HCEC 1CT (cell line): ENCODE measurements at places on chromosomes 1 and 21.

- DNase-seq: no peak
Measured at GRCh38 chr1:53943490-53944043, 1.9 kb downstream of the IFT25 start.

- no peak for DNase-seq
Measured at GRCh38 chr1:64167176-64167575, 36.2 kb upstream of the UBE2U start.

GRCh38 chr1:75720820-75721219 is 3.7 kb upstream of the ACADM start:
- DNase-seq: no peak

DNA sequence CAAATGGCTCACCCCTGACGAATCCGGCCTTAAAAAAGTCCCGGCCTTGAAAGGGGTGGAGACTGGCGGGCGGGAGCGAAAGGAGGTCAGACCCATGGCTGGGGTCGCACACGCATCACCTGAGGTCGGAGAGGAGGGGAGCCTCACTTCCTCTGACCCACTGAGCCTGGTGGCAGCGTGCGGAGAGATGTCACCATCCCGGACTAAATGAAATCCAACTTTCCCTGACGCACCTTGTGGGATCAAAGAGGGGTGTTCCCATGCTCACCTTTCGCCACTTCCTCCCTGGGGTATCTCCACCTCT is 709 bp upstream of the SLC41A1 start:
- no peak for DNase-seq

DNA sequence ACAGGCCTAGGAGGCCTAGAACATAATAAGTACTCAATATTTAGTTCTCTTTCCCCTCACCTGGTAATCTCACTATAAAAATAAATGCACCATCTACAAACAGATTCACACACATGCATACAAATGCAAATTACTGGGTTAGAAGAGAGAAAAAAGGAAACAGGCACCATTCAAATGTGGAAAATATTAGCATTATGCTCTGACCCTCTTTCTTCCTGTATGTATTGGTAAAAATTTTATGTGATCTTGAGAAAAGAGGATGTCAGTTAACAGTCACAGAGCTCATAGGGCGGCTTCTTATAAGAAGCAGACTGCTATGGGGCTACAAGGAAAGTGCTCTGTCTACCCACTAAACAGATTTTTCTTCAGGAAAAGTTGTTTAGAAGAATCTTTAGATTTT is 565.4 kb downstream of the LMO4 start:
- no peak for DNase-seq

GRCh38 chr1:18947570-18947969 is 8.9 kb downstream of the IFFO2 start:
- no peak for DNase-seq

- DNase-seq: no peak
Measured at GRCh38 chr1:106980121-106980520, 76.4 kb upstream of the PRMT6 start.

DNA sequence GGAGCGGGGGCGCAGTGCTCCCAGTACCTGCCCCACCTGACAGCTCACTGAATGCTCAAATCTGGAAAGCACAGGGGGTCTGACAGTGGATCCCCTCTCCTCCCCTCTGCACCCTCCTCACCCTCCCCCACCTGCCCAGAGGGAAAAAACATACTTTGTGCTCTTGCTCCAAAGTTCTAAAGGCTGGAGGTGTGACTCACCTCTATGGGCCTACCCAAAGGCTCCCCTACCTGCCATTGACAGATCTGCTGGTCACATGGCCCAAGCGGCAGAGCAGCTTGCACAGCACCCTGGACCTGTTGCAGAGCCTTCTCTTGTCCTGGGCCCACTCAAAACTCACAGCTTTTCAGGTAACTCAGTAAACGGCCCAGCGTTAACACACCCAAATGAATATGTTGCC is 55.7 kb downstream of the ADSS2 start:
- no peak for DNase-seq

DNA sequence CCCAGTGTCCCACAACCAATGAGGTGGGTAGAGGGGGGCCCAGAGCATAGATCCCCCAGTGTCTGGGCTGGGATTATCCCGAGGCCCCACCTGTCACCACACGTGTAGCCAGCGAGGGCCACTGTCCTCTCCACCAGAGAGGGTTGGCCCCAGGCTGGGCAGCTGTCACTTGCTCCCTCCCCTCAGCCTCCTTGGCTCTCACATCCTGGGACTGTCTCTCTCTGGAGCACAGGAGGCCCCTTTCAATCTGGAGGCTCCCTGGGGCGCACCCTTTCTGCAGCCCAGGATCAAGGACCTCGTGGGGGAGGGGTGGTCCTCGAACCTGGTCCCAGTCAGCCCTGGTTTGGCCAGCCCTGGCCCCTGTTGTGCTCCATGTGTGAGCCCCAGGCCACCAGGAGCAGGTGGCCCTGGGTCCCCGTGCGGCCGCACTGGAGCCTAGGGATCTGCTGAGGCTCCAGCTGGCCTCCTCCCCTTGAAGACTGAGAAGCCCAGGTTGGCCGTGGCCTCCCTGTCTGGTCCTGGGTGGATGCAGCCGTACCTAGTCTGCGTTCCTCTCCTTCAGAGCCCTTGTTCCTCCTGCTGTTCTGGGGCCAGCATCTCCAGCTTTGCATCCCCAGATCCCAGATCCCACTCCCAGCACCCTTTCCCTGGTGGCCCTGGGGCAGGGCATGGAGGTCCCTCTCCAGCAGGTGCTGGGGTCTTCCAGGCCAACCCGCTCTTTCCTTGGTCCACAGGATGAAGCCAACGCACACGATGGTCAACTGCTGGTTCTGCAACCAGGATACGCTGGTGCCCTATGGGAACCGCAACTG is 6.7 kb downstream of the TMEM201 start:
- no peak for DNase-seq

- peak; percentile 11 for DNase-seq
Measured at GRCh38 chr1:79373481-79374125, 367.1 kb upstream of the ADGRL4 start.

GRCh38 chr1:211830328-211831142 is at the start of gene LPGAT1:
TSS of gene LPGAT1 (minus strand) at chr1:211830763. CDS start at chr1:211829296, 1,467 bp downstream.
- peak; percentile 72 for DNase-seq

GRCh38 chr1:233364695-233365539 is 37.4 kb downstream of the MAP3K21 start:
- peak; percentile 36 for DNase-seq
